SIG-M5 (cell line): ENCODE measurements at places on chromosomes 12 and 14.

DNA sequence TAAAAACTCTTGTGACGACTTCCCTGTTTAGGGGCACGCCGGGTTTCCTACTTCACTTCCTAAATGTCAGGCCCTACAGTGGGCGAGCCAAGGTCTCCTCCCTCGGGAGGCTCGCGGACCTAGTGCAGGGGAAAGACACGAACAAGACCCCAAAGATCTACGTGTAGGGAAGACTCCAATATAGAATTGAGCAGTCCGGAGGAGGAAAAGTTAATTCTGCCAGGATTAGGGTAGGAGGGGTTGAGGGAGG, 564 bp downstream of the ATXN3 start:
- no peak for DNase-seq

GRCh38 chr12:124720681-124721500, 142.8 kb downstream of the SCARB1 start:
- no peak for DNase-seq

DNA sequence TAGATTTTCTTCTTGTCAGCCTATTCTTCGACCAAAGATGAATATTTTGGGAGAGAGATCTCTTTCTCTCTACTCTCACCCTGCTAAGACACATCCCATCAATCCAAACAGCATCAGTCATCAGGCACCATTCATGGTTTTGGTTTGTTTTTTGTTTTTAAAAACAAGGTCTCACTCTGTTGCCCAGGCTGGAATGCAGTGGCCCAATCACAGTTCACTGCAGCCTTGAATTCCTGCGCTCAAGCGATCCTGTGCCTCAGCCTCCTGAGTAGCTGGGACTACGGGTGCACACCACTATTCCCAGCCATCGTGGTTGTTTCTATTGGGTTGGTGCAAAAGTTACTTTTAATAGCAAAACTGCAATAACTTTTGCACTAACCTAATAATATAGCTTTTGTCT, 14.4 kb upstream of the ITPR2 start:
- no peak for DNase-seq

GRCh38 chr14:61558271-61558670, 137.0 kb upstream of the HIF1A start:
- DNase-seq = no peak

DNA sequence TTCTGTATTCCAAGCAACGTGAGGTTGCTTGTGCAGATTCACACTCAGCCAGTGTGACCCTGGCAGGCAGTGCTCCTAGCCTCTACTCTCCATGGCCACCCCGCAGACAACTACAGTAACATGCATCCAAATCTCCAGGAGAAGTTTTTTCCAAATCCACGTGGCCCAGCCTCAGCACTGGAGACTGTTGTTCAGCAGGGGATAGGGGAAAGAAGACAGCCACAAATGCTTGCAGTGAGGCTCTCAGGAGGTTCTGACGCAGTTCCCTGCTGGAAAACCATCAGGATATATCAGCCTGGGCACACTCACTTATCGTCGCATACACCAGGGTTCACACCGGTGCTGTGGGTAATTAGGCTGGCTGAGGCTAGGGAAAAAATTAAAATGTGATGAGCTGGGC, 16.2 kb downstream of the IQSEC3 start:
- no peak for DNase-seq

DNA sequence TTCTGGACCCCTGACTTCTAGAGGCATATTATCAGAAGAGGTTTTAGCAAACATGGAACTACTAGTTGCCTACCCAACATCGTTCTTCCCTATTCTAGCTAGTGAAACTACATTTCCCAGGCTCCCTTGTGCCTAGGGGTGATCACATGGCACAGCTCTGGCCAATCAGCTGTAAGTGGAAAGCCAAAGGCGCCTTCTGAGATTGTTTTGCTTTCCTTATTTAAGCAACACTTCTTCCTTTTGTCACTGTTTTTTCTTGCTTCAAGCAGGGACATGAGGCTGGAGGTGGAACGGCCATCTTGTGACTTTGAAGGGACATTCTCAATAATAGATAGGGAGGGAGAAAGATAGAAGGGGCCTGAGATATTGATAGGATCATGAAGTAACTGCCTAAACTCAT, 136.7 kb downstream of the ZNF664 start:
- no peak for DNase-seq

DNA sequence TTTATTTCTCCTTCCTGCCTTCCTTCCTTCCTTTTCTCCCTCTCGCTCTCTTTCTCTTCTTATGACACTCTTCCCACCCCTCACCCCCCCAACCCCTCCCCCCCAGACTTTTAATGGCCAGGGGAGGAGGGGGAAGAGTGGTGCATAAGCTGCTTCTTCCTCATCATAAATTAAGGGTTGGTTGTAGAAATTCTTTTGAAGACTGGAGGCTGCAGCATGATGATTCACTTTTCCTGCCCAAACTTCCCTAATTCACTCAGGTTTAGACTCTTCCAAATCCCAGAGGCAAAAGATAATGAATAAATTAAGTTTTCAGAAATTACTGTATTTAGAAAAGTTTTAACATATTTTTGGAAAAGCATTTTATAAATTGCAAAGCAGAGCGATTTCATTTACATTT, 58.2 kb downstream of the GRIP1 start:
- no peak for DNase-seq

GRCh38 chr14:63163306-63163705, 40.9 kb upstream of the RHOJ start:
- no peak for DNase-seq

GRCh38 chr12:51950682-51951198, 759 bp upstream of the ACVR1B start:
- DNase-seq = no peak

- DNase-seq = no peak
Measured at GRCh38 chr12:132711080-132711843, 620 bp downstream of the PGAM5 start.

GRCh38 chr14:75280831-75281653, 2.4 kb downstream of the FOS start:
- DNase-seq = no peak

GRCh38 chr12:115411121-115411520, 727.1 kb upstream of the TBX3 start:
- DNase-seq = no peak

DNA sequence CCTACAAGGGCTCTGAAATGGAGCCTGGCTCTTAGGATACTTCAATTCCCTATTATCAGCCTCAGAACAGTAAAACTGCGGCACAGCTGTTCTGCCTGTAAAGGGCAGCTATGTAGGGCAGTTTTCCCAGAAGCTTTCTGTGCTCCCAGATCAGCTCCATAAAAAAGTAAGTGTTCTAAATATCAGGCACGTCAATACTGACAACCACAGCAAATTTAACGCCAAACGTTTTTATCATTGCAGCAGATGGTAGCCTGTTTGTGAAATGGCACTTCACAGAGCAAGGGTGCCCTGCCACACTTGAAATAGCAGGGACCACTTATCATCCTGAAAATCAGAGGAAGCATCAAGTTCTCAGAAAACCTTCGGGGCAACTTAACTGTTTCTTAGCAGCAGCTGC, 54.8 kb upstream of the PTHLH start:
- DNase-seq = no peak
